RPMI8226 (cell line): ENCODE measurements at places on chromosomes 16 and 17.
A peak's percentile ranks its signal among the peaks of the same experiment; 100 is the strongest.

DNA sequence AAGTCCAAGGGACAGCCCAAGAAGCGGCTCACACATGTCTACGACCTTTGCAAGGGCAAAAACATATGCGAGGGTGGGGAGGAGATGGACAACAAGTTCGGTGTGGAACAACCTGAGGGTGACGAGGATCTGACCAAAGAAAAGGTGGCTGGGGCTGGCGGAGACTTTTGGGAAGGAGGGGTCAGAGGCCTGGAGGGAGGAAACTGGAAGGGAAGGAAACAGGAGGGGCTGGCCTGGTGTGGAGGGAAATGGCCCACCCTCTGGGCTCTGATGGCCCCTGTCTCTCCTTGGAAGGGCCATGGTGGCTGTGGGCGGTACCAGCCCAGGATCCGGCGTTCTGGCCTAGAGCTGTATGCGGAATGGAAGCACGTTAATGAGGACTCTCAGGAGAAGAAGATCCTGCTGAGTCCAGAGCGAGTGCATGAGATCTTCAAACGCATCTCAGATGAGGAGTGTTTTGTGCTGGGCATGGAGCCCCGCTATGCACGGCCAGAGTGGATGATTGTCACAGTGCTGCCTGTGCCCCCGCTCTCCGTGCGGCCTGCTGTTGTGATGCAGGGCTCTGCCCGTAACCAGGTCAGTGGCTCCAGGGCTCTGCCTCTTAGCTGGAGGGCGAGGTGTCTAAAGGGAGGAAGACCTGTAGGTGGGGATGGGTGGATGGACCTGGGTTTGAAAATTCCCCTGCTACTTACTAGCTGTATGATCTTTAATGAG is 12.5 kb downstream of the POLR2A start:
- no peak for DNase-seq

DNA sequence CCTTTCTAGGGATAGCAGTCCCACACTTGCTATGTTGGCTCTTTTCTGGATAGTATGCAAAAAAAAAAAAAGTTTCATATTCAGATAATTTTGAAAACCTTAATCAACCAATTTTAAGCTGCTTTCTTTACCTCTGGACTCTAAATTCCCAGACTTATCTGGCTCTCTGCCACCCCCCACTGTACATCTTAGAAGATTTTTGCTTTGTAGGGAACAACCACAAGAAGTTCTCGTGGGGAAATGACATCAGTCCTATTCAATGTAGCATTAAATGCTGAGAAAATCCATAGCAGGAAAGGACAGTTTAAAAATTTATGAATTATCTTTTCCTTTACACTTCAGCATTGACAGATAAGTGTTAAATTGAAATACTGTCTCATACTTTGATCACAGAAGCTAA is 562.7 kb upstream of the HSBP1 start:
- DNase-seq, result no peak

GRCh38 chr17:6554342-6554741 is 2.0 kb downstream of the PITPNM3 start:
- DNase-seq, result no peak

- no peak for DNase-seq
Observed at GRCh38 chr17:48596735-48597527, 3.4 kb upstream of the HOXB5 start.

DNA sequence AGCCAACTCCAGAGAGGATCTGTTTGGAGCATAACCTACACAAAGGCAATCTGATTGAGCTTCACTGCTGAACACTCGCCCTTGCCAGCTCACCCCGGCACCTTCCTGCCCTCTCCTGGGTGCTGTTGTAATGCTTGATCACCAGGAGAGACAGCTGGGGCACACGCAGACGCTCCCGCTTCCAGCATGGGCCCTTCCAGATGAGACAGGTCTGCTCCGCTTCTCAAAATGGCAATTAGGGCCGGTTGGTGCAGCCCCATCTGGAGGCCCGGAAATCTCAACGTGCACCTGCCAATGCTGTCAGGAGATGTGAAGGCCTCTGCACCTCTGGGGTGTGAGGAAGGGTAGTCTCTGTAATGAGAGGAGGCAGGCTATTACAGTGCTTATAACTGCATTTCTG is 206.1 kb downstream of the ABCC12 start:
- DNase-seq, result no peak

GRCh38 chr16:8818504-8819270 is 21.0 kb downstream of the PMM2 start:
- DNase-seq, result no peak

DNA sequence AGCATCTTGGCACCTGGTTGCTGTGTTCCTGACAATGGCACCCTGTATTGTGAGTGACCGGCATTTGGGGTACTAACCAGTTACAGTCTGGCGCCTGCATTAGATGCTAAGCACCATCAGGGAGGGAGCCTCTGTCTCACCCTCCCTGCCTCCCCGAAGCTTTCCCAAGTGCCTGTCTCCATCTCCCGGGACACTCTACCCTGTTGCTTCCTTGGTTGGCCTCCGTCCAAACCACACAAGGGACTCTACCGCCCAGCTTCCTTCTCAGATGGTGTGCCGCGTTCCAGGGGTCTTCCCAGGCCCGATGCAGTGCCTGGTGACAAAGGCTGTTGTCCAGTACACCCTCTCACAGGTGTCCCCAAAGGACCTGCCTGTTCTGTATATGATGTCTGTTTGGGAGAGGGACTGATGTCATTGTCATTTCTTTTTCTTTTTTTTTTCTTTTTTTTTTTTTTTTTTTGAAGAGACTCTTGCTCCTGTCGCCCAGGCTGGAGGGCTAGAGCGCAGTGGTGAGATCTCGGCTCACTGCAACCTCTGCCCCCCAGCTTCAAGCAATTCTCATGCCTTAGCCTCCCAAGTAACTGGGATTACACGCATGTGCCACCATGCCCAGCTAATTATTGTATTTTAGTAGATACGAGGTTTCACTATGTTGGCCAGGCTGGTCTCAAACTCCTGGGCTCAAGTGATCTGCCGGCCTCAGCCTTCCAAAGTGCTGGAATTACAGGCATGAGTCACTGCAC is 6.7 kb downstream of the SNN start:
- DNase-seq, result no peak

GRCh38 chr16:23905027-23905426 is 69.2 kb downstream of the PRKCB start:
- no peak for DNase-seq

DNA sequence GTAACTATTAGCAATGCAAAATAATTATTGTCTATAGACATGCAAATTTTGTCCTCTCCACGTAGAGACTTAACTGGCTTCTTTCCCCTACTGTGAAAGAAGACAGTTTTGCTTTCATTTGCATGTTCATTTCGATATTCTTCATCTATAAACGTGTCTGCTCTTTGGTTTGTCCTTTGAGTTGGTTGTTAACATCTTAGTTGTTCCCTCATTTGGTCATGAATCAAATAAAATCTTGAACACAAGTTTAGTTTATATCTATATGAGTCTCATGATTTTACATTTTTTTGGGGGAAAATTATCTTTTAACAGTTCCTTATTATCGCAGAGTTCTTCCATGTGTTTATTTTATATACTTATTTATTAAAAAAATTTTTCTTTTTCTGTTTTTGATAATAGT is 214.4 kb downstream of the UTP18 start:
- DNase-seq, result no peak

- DNase-seq, result no peak
Observed at GRCh38 chr17:44568945-44569858, 11.9 kb downstream of the FZD2 start.

GRCh38 chr17:68596411-68596945 is 4.7 kb downstream of the FAM20A start:
- DNase-seq, result peak; percentile 74

- DNase-seq, result no peak
Observed at GRCh38 chr17:1591474-1592090, 29.0 kb upstream of the PITPNA start.

- DNase-seq, result no peak
Observed at GRCh38 chr16:68860978-68861892, 17.9 kb downstream of the TANGO6 start.

DNA sequence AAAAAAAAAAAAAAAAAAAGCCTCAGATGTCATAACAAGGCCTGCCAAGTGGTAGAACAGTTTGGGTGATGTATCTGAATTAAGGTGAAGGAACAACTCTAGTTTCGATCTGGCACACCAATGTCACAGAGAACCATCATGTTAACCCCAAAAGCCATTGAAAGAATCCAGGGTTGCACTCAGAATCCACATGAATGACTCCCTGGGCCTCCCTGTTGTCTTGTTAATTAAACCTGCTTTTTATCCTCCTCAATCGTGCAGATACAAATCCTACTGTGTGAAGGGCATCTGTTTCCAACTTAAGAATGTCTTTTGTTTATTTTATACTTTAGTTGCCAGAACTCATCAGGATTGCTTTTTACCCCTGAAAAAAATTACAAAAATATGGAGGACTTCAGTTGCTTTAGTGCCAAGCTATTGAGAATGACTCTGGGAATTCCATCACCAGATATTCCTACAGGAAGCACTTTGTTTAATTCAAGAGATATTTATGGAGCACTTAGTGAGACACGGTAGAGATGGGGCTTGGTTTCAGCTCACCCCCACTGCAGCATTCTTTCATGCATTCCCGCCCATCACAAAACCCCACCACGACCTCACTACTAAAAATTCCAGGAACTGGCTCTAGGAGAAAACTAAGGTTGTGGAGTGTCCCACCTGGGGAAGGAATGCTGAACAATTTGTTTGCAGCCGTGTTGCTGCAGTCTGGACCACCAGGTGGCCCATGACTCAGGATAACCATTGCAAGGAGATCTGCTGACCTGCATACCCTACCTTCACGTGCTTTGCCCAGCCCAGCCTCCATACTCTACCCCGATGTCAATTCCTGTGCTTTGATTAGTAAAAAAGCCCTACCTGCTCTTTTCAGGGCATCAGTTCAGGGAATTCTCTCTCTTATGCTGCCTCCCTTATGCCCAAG is 63.8 kb upstream of the GPRC5B start:
- DNase-seq, result no peak

DNA sequence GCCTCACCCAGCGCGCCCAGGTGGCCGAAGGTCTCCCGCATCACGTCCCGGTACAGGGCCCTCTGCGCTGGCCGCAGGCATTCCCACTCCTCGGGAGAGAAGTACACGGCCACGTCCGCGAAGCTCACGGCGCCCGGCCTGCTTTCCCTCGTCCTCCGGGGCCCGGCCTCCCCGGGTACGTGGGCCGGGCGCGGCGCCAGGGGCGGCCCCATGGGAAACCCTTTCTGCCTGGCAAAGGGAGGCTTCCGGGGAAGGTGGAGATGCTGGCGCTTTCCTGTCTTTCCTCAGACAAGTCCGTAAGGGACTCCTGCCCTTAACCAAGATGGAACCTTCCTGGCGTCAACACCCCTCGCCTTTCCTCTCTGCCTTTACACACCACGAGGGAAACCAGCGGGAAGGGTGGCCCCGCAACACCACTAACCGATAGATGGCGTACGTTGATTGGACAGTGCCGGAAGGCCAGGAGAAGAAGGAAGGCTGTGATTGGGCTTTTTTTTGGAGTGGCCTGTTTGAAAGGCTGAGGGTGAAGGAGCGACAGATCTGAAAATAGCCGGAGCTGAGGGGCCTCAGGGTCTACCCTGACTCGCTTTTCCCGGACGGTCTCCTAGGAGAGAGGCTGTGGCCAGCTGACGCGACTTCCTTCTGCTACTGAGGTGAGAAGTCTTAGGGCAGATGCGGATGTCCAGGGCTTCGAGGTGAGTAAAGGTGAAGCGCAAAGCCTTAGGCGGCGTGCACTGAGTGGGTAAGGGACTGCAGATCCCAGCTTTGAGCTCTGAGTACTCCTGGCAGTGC is at the start of gene ZNF785:
TSS of gene ZNF785 (minus strand) at position 298 of the 792 bp plus-strand sequence. CDS start at position 212, 86 bp downstream.
- DNase-seq, result peak; percentile 97

DNA sequence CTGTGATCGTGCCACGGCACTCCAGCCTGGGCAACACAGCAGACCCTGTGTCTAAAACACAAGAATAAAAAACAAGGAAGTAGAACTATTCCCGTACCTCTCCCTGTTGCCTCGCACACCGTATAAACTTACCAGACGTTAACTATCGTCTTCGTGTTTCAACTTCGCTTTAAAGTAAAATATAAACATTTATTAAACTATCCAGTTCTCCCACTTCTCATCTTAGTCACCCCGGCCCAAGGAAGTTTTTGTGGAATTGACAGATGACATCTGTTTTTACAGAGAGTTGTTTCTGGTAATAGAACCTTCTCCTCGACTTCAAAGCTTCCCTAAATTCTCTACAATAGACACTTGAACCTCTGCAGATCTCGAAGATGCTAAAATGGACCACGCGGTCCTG is 83.1 kb downstream of the NXN start:
- DNase-seq, result no peak

DNA sequence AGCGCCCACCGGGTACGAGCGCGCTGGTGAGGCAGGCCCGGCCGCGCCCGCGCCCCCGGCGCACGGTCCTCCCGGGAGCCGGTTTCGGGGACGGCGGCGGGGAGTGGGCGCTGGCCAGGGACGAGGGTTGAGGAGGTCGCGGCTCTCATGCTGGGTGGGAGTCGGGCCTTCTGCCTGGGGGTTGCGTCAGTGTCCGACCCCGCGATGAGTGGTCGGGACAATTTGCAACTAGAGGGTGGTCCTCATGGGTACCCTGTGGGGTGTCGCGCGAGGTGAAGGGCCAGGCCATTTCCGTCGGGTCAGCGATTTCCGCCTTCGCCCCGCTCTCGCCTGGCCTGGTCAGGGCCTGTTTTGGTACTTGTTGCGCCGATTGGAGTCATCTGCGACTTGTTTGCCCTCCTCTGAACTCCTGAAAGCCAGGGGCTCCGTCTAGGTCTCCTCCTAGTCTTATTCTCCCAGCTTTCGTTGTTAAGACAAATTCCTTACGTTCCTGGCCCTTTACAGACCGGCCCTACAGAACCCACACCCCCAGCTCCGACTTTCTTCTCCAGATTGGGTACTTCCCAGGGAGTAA is 14.9 kb downstream of the NAA60 start:
- DNase-seq, result peak; percentile 55

DNA sequence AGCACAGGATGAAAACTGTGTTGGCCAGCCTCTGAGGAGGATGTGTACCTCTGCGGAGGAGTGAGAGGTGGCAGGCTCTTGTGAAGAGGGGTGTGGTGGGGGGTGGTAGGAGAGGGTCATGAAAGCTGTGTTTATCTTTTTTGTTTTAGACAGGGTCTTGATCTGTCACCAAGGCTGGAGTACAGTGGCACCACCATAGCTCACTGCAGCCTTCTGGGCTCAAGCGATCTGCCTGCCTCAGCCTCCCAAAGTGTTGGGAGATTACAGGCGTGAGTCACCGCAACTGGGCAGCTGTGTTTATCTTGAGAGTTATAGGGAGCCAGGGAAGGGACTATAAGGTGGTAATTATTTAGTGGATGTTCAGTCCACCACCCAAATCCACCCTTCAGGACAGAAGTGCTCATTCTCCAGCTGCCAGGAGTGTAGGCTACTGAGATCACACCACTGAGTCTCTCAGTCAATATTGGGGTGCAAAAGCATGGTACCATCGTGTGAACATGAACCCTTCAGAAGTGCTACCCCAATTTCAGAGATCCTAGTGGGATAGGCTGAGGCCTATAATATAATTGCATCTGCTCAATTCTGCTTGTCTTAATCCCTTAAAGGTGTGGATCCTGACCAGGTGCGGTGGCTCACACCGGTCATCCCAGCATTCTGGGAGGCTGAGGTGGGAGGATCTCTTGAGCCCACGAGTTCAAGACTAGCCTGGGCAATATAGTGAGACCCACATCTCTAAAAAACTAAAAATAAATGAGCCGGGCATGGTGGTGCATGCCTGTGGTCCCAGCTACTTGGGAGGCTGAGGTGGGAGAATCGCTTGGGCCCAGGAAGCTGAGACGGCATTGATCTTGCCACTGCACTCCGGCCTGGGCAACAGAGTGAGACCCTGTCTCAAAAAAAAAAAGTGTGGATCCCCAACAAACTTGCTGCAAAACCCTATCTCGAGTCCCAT is 788 bp upstream of the EXOC3L1 start:
- DNase-seq, result no peak
